ENCODE measurements at places on chromosomes 2 and 18.

- DNase-seq, result no peak
Observed at GRCh38 chr2:41723526-41723925, 324.3 kb upstream of the PKDCC start.

DNA sequence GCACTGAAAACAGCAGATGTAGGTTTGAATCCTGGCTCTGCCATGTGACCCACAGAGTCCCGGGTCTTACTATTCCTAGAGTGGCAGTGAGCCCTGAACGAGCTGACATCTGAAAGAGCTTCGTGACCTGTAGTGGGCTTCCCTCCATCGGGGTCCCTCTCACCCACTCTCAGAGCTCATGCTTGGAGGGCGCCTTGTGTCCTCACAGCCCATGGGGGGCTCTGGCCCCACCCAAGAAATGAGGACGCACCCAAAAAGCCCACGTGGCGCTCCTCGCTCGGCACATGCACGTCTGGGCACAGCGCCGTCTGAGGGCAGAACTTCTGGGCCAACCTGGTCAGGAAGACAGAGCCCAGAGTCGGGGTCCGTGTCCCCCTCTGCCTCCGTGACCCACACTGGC, 23.7 kb downstream of the LBH start:
- no peak for DNase-seq

DNA sequence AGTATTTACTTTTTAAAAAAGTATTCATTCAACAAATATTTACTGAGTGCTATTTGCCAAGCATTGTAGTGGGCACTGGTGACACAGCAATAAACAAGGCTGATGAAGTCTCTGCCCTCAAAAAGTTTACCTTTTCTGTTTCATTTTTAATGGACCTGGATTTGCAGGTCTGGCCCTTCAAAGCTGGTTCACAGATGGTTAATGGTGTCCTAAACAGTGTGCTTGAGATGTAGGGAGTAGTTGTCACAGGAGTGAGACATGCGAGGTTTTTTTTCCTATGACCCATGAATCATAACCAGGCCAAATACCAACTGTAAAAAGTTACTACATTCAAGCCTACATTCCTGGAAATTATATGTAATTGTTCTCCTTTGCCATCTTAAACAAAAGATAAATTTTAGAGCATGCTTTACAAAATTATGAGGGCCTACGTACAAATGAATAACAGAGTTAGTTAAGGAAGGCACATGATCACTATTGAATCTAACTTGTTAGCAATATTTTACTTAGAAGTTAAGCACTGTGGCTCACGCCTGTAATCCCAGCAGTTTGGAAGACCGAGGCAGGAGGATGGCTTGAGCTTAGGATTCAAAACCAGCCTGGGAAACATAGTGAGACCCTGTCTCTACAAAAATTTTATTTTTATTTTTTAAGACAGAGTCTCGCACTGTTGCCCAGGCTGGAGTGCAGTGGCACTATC, 223.9 kb downstream of the MBD5 start:
- DNase-seq, result no peak

- no peak for DNase-seq
Observed at GRCh38 chr2:195214072-195214471, 443.0 kb upstream of the SLC39A10 start.

GRCh38 chr2:36459725-36460137, 104.2 kb downstream of the CRIM1 start:
- no peak for DNase-seq
